HFFc6 (cell line): ENCODE measurements at places on chromosomes 13 and 19. TPM values are rescaled to one million over a fixed set of nuclear protein-coding genes. Genes with fewer than 3 reads are reported as not detected.

The IGFL1 gene
- total RNA-seq: not detected in 3 replicates

The SYT3 gene
- not detected in 3 replicates for total RNA-seq

The AKT2 gene
- total RNA-seq: 125 to 133 TPM (median 128 TPM) in 3 replicates

The NLRP4 gene
- total RNA-seq: not detected in 2 replicates

The NLRP7 gene
- not detected in 3 replicates for total RNA-seq

The CEACAM6 gene
- total RNA-seq: not detected in 3 replicates

The ANGPTL8 gene
- not detected in 2 replicates for total RNA-seq

The KIR2DL1 gene
- not detected in 3 replicates for total RNA-seq

The KLK14 gene
- 0.21 to 0.23 TPM in 2 of 3 replicates, not detected in the other for total RNA-seq

The WASF3 gene
- total RNA-seq: 26.8 to 30.2 TPM (median 30.0 TPM) in 3 replicates

The CEBPG gene
- 9.8 to 11.2 TPM (median 10.8 TPM) in 3 replicates for total RNA-seq

The SIN3B gene
- total RNA-seq: 33.7 to 39.4 TPM (median 35.9 TPM) in 3 replicates

GRCh38 chr13:65595916-65596315 is 1634.2 kb downstream of the PCDH9 start:
- peaks cover 4% of the 10 kb centered on the region for H3K36me3 ChIP-seq
- H3K4me3 ChIP-seq: no peak overlapping the region

DNA sequence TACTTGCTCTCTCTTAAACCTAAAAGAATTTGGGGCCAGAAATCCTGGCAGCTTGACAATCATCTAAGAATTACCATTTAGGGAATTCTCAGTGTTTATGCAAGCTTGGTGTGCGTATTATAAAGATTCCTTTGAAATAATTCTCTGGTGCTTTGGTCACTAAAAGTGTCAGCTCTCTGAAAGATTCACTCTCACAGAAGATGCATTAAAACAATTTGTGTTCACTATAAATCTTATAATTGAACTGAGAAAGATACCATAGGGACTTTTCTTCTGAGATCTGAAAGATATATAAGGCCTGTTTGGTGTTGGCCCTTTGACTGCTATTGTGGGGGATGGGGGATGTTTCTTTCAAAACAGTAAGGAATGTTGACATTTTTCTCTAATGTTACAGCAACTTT is 27.3 kb downstream of the EPSTI1 start:
- H3K4me3 ChIP-seq: no peak overlapping the region
- DNase-seq: no peak
- H3K27me3 ChIP-seq: no peaks in the 10 kb centered on the region; the same call in 1 of the 2 replicates

GRCh38 chr19:570251-570686 is 2.1 kb upstream of the BSG start:
- H3K27ac ChIP-seq: no peak overlapping the region
- no peak for DNase-seq
- H3K4me1 ChIP-seq: peaks cover 25% of the 10 kb centered on the region

- DNase-seq: no peak
- peak overlapping the region; percentile 94 for H3K4me3 ChIP-seq
- no peaks in the 10 kb centered on the region for H3K36me3 ChIP-seq
- H3K27me3 ChIP-seq: peaks cover 30% of the 10 kb centered on the region
- H3K27ac ChIP-seq: no peak overlapping the region
Observed at GRCh38 chr13:110562696-110563462, 1.4 kb upstream of the RAB20 start.

GRCh38 chr13:22018836-22019210 is 347.9 kb downstream of the FGF9 start:
- no peaks in the 10 kb centered on the region for H3K4me1 ChIP-seq
- H3K27me3 ChIP-seq: no peaks in the 10 kb centered on the region
- no peaks in the 10 kb centered on the region for H3K36me3 ChIP-seq

GRCh38 chr13:52128714-52129700 is at the start of gene NEK5:
Gene NEK5, minus strand, starts transcription at chr13:52129073. Its CDS starts 1,591 bp downstream, at chr13:52127482.
- peaks cover 16% of the 10 kb centered on the region for H3K36me3 ChIP-seq
- DNase-seq: peak; percentile 17
- H3K4me3 ChIP-seq: peak within 1 kb of the TSS; percentile 89

- H3K4me3 ChIP-seq: no peak overlapping the region
- H3K27ac ChIP-seq: no peak overlapping the region
- DNase-seq: no peak
- H3K4me1 ChIP-seq: 0 out of 2 replicates have a peak, but pooled peaks cover under 1% of the 10 kb centered on the region
Observed at GRCh38 chr19:40331052-40331451, 17.1 kb downstream of the C19orf47 start.

DNA sequence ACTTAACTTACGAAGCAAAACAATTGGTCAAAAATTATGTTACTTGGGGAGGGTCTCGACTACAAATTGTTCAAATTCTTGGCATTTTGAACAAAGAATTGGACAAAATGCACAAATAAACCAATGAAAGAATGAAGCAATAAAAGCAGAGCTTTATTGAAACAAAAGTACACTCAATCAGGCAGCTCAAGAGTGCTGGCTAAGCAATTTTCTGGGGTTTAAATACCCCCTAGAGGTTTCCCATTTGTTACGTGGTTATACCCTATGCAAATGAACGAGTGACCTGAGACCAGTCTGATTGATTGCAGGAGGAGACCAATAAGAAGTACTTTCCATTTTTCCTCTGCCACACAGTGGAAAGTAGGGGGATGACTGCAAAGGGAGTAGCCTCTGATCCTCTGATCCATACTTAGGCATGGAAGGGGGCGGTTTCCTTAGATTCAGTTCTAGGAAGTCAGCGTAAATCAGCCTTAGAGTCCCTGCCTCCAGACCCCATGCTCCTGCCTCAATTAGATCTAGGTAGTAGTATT is 228.6 kb downstream of the EFNB2 start:
- H3K4me3 ChIP-seq: no peak overlapping the region
- H3K4me1 ChIP-seq: no peaks in the 10 kb centered on the region
- DNase-seq: no peak
- H3K36me3 ChIP-seq: no peaks in the 10 kb centered on the region
- H3K27ac ChIP-seq: no peak overlapping the region

- no peak overlapping the region for H3K27ac ChIP-seq
- DNase-seq: no peak
- H3K27me3 ChIP-seq: peaks cover 7% of the 10 kb centered on the region
- peaks cover 2% of the 10 kb centered on the region; the same call in 1 of the 2 replicates for H3K4me1 ChIP-seq
Observed at GRCh38 chr19:30219702-30220101, 152.5 kb upstream of the ZNF536 start.

- H3K4me3 ChIP-seq: peak overlapping the region; percentile 83
- peaks cover 12% of the 10 kb centered on the region for H3K27me3 ChIP-seq
- no peak for DNase-seq
- no peak overlapping the region for H3K27ac ChIP-seq
- H3K4me1 ChIP-seq: no peaks in the 10 kb centered on the region
Observed at GRCh38 chr13:40665126-40666044, 1.1 kb downstream of the FOXO1 start.

DNA sequence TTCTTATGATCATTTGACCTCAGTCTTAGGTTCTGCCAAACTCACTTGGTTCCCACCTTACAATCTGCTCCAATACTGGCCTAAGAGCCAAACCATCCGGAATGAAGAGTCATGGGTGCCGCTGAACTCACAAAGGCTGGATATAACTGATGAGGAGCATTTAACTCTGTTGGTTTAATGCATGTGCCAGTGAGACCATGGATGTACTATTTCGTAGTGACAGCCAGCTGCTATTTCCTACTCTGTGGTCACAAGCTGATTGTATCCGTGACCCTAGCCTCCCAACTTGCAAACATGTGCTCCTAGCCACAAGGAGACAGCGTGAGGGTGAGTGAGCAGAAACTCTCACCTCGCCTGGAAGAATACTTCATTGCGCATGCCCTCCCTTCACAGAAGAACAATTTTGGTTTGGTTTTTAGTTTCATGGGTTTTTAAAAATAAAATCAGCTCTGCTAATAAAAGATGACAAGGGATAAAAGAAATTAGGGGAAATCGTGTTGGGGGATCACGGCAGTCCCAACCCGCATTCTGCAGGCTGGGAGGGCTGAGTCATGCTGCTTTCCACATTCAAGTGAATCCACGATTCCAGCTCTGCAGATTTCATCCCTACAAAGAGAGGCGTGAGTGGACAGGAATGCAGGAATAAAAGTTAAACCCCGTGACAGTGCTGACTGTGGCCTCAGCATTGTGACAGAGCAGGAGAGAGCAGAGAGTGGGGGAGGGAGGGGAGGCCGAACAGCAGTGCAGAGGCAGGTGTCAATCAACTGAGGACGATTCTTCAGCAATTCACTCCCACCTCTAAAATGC is 66.8 kb upstream of the RAP2A start:
- peak; percentile 86 for DNase-seq
- peaks cover 4% of the 10 kb centered on the region for H3K27me3 ChIP-seq
- peak overlapping the region; percentile 46 for H3K4me3 ChIP-seq

GRCh38 chr13:50838031-50838430 is 5.5 kb downstream of the DLEU7 start:
- no peak overlapping the region for H3K27ac ChIP-seq
- DNase-seq: no peak
- peaks cover 14% of the 10 kb centered on the region for H3K27me3 ChIP-seq
- H3K36me3 ChIP-seq: 0 out of 2 replicates have a peak, but pooled peaks cover 6% of the 10 kb centered on the region
- H3K4me3 ChIP-seq: no peak overlapping the region

GRCh38 chr19:10115392-10116084 is 4.0 kb downstream of the P2RY11 start:
- H3K27me3 ChIP-seq: peaks cover 24% of the 10 kb centered on the region
- H3K4me3 ChIP-seq: no peak overlapping the region; the same call in 1 of the 2 replicates
- no peak for DNase-seq
- peaks cover 18% of the 10 kb centered on the region for H3K4me1 ChIP-seq
- peaks cover 13% of the 10 kb centered on the region for H3K36me3 ChIP-seq
- H3K27ac ChIP-seq: no peak overlapping the region

GRCh38 chr13:33518452-33518851 is 232.9 kb upstream of the STARD13 start:
- H3K4me3 ChIP-seq: no peak overlapping the region
- no peak for DNase-seq
- no peaks in the 10 kb centered on the region; the same call in 1 of the 2 replicates for H3K36me3 ChIP-seq
- H3K4me1 ChIP-seq: peaks cover 56% of the 10 kb centered on the region

DNA sequence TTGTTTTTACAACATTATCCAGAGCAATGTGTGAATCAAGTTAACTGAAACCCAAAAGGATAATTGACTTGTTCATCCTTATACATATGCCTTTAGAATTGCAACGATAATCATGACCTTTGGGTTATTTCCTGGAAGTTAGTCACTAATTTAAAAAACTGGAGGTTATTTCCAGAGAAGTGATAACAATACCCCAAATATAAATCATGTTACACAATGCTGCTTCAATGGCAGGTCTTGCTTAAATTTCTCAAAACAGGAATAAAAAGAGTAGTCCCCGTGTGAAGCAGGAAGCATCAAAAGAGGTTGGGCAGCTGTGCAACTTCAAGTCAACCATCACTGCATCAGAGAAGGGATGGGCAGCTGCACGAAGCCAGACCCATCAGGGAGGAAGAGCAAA is 134.4 kb downstream of the EFNB2 start:
- no peak overlapping the region for H3K4me3 ChIP-seq
- H3K27ac ChIP-seq: no peak overlapping the region
- DNase-seq: no peak

DNA sequence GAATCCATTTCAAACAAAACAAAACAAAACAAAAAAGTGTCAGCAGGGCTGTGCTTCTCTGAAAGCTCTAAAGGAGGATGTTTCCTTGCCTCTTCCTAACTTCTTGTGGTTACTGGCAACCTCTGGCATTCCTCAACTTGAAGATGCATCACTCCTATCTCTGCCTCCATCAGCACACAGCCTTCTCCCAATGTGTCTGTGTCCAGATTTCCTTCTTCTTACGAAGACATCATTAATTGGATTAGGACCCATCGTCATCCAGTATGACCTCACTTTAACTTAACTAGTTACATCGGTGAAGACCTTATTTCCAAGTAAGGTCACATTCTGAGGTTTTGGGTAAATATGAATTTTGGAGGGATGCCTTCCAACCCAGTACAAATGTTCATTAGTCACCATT is 33.8 kb upstream of the GTF2F2 start:
- peak overlapping the region; percentile 73 for H3K27ac ChIP-seq
- H3K4me1 ChIP-seq: peaks cover 28% of the 10 kb centered on the region
- H3K36me3 ChIP-seq: no peaks in the 10 kb centered on the region
- no peak overlapping the region for H3K4me3 ChIP-seq
- peak; percentile 96 for DNase-seq

- no peak overlapping the region for H3K4me3 ChIP-seq
- H3K27me3 ChIP-seq: no peaks in the 10 kb centered on the region; the same call in 1 of the 2 replicates
- H3K36me3 ChIP-seq: peaks cover 7% of the 10 kb centered on the region; the same call in 1 of the 2 replicates
- H3K4me1 ChIP-seq: peaks cover 46% of the 10 kb centered on the region
Observed at GRCh38 chr13:26502826-26503225, 54.7 kb upstream of the WASF3 start.

GRCh38 chr13:43132257-43132656 is 108.9 kb downstream of the DNAJC15 start:
- no peaks in the 10 kb centered on the region for H3K36me3 ChIP-seq
- H3K27me3 ChIP-seq: peaks cover 10% of the 10 kb centered on the region; the same call in 1 of the 2 replicates
- H3K4me3 ChIP-seq: no peak overlapping the region
- peaks cover 27% of the 10 kb centered on the region for H3K4me1 ChIP-seq
- H3K27ac ChIP-seq: no peak overlapping the region

- no peaks in the 10 kb centered on the region for H3K36me3 ChIP-seq
- no peaks in the 10 kb centered on the region for H3K27me3 ChIP-seq
Observed at GRCh38 chr13:60689571-60689970, 292.6 kb downstream of the TDRD3 start.

DNA sequence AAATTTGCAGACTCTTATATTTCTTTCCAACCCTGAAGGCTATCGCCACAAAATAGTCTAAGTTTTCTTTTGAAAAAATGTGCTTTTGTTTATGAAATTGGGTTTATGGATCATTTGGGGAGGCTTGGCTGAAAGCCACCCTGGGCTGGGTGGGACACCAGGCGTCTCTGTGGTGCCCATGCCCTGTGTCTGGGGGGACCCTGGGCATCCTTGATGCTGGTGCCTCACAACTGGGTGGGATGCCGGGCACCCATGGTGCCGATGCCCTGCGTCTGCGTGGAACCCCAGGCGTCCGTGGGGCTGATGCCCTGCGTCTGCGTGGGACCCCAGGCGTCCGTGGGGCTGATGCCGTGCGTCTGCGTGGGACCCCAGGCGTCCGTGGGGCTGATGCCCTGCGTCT is 105.0 kb downstream of the RAB20 start:
- no peak for DNase-seq
- H3K36me3 ChIP-seq: peaks cover 6% of the 10 kb centered on the region; the same call in 1 of the 2 replicates
- H3K27ac ChIP-seq: no peak overlapping the region
- no peaks in the 10 kb centered on the region; the same call in 1 of the 2 replicates for H3K27me3 ChIP-seq

DNA sequence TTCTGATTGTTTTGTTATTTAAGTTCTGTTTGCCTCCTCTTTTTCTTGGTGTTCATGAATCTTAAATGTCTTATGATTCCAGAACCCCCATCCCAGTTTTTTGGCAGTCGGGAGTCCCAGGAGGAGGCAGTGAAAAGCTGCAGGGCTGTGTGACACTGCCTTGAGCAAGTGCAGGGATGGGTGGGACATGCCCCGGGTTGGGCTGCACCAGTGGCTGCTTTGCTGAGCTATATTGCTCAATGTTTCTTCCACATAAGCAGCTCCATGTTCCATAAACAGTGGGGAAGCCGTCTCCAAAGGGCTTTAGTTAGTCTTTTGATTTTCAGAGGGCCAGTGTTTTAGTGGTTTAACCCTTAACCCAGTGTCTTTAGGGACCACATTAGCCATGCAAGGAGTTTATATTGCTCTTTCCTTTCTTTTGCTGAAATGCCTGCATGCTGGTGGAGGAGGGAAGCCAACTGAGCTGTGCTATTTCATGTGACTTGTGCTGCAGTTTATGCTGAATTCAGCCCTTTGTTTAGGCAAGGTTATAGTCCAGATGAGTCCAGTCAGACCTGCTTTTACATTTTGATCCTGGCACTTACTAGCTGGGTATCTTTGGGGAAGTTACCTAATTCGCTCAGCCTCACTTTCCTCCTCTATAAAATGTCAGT is 13.1 kb downstream of the ATP8A2 start:
- no peak for DNase-seq
- peaks cover 8% of the 10 kb centered on the region for H3K27me3 ChIP-seq
- no peak overlapping the region for H3K4me3 ChIP-seq
- no peaks in the 10 kb centered on the region for H3K4me1 ChIP-seq

GRCh38 chr13:96636001-96636709 is 358.1 kb downstream of the OXGR1 start:
- no peaks in the 10 kb centered on the region for H3K27me3 ChIP-seq
- 0 out of 2 replicates have a peak, but pooled peaks cover 4% of the 10 kb centered on the region for H3K36me3 ChIP-seq
- no peak overlapping the region for H3K27ac ChIP-seq
- DNase-seq: no peak
- no peaks in the 10 kb centered on the region for H3K4me1 ChIP-seq
